ENCODE measurements at places on chromosomes 4 and X.
A peak's percentile ranks its signal among the peaks of the same experiment; 100 is the strongest.

GRCh38 chr4:186137196-186137794 is 32.8 kb downstream of the FAM149A start:
- ATAC-seq: no peak

- ATAC-seq: no peak
These were observed 56.5 kb downstream of the PRDM5 start for GRCh38 chr4:120865985-120866384.

DNA sequence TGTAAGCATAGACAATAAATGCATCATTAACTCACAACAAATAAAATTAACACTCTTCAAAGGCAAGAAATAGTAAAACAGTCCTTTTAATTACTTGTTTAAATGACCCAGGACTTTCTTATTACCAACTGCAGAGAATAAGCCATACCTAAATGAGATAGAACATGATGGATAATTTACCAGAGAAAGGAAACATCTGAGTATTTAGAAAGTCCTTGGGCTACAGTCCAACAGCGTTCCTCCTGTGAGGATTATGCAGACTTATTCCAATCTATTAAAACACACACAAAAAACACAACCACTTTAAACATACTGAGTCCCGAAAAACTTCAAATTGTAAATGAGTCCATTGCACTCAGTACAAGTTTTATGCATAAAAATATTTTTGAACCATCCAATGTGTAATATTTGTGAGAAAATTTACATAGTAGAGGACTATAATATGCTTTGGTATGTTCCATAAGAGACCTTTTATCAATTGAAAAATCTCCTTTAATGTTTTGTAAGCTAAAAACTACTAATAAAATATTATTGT is 129.2 kb downstream of the NR3C2 start:
- no peak for ATAC-seq

GRCh38 chrX:64977051-64977450 is 801 bp upstream of the ZC4H2 start:
- ATAC-seq: no peak

DNA sequence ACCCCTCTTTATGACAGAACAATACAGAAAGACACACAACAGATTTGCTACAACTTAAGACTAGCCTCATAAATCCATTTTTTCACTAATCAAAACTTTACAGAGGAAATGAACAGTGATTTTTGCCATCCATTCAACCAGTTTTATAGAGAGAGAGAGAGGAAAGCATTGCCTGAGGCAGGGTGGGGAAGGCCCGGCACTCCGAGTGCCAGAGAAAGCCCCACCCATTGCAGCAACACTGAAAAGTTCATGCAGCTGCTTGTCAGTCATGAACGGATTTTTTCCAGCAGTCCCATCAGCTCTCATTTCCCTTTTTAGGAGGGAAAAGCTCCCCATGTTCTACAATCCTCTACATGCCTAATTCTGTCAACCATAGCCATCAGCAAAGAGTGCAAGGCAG is 236.9 kb downstream of the CHIC1 start:
- ATAC-seq: no peak

DNA sequence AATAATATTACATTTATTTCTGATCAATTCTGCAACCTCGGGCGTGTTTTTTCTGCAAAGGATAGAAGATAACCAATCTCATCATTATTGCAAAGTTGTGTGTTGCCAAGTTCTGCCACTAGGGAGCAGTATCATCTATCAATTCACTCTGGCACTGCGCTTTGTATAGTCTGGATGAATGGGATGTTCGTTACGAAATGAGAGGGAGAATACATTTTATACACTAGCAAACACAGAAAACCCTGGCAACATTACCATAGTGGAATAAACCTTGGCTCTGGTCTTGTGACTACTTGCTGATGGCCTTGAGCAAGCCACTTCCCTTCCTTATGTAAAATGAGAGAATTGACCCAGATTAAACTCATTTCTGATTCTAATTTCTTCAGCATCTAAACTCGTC is 97.5 kb upstream of the ZNF518B start:
- peak; percentile 31 for ATAC-seq

DNA sequence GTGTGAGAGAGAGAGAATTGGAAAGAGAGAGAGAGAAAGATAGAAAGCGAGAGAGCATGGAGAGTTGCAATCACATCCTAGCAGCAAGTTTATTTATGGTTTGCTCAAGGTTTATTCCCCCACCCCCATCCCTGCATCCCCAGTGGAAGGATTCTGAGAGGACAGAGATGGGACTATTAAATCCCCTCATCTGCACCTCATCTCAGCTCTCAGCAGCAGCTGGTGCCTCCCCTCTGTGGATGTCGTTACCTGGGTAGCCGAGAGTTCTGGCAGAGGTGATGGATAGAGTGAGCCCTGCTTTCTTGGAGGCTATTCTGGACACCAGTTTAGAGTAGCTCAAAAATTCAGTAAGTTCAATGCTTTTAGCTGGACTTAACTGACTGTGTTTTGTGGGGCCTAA is 132.0 kb upstream of the RAI2 start:
- ATAC-seq: no peak
